ENCODE measurements at places on chromosomes 1 and 21. TPM values are rescaled to one million over a fixed set of nuclear protein-coding genes. Genes with fewer than 3 reads are reported as not detected.

The AGPAT3 gene
- 34.4 TPM for total RNA-seq

DNA sequence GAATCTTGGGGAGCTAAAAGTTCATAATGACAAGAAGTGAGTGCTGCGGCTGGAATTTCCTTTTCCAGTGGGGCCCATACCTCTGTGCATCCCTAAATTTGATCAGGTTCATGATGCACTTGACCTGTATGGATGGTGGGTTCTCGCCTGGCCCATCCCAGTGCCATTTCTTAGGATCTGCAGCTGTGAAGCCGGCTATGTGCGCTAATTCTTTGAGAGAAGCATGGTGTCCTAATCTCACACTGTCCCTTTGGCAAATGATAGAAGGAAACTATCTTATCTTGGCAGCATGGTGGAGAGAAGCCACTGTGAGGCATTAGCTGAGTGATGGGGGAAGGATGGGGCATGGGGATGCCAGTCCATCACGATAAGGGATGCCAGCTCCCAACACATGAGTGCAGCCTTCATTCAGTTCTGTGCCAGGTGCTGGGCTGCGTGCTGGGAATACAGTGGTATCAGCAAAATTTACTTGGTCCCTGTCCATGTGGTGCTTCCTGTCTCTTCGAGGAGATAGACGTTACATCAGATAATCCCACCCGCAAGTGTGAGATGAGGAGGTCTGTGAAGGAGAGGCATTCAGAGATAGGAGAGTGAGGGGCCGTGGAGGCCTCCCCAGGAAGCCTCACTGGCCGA lies 30.5 kb downstream of the STUM start:
- no peaks in the 10 kb centered on the region for H3K4me1 ChIP-seq
- H3K27ac ChIP-seq: no peak overlapping the region
- no peaks in the 10 kb centered on the region for H3K36me3 ChIP-seq
- no peak for DNase-seq
- H3K27me3 ChIP-seq: no peaks in the 10 kb centered on the region

GRCh38 chr1:8328271-8328670 lies 10.4 kb downstream of the SLC45A1 start:
- DNase-seq: no peak
- no peaks in the 10 kb centered on the region for H3K27me3 ChIP-seq
- H3K4me3 ChIP-seq: no peak overlapping the region
- H3K36me3 ChIP-seq: no peaks in the 10 kb centered on the region
- H3K27ac ChIP-seq: no peak overlapping the region
- no peaks in the 10 kb centered on the region for H3K4me1 ChIP-seq

GRCh38 chr1:1175221-1176062 lies 1.8 kb downstream of the TTLL10 start:
- H3K36me3 ChIP-seq: no peaks in the 10 kb centered on the region
- H3K4me3 ChIP-seq: no peak overlapping the region
- peaks cover 4% of the 10 kb centered on the region for H3K27me3 ChIP-seq
- DNase-seq: no peak
- no peak overlapping the region for H3K27ac ChIP-seq
- no peaks in the 10 kb centered on the region for H3K4me1 ChIP-seq

DNA sequence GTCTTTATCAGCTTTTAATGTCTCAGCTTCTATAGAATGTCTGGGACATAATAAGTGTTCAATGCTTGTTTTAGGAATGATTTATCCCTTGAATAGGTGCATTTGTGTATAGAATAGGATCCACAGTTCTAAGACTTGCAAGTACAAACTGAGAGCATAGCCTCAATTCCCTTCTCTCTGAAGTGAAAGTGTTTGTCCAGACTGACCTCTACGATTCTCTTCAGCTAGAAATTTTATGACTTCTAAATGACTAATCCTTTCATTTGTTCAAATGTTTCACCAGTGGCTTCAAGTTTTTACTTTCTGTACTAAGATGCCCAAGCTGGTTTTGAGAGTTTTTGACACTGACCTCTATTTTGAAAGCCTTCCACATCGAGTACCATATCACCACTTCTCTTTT lies 608.2 kb upstream of the ADGRL4 start:
- no peaks in the 10 kb centered on the region for H3K36me3 ChIP-seq
- no peaks in the 10 kb centered on the region for H3K4me1 ChIP-seq
- no peaks in the 10 kb centered on the region for H3K27me3 ChIP-seq

- peaks cover 6% of the 10 kb centered on the region for H3K4me1 ChIP-seq
- no peaks in the 10 kb centered on the region for H3K27me3 ChIP-seq
- no peak for DNase-seq
- H3K4me3 ChIP-seq: no peak overlapping the region
- no peaks in the 10 kb centered on the region for H3K36me3 ChIP-seq
Measured at GRCh38 chr1:95122151-95122697, 5.1 kb downstream of the TLCD4 start.
